Activated CD4-positive, alpha-beta T cell treated with anti-CD3 and anti-CD28 coated beads, Interleukin-2, amount 10 ng/mL, durations not matched to agents 24 days and 14 days (primary cell): ENCODE measurements at places on chromosomes 11 and 22. TPM values are rescaled to one million over a fixed set of nuclear protein-coding genes. Genes with fewer than 3 reads are reported as not detected.
A peak's percentile ranks its signal among the peaks of the same experiment; 100 is the strongest.

The SAA2 gene
- not detected in 2 replicates for total RNA-seq

The CALCA gene
- not detected in 2 replicates for total RNA-seq

The OR8G5 gene
- total RNA-seq = not detected in 2 replicates

The KCNJ4 gene
- total RNA-seq = not detected in 2 replicates

The LRRN4CL gene
- total RNA-seq = 0.16 and 0.17 TPM in 2 replicates

The TUB gene
- total RNA-seq = 0.30 and 0.43 TPM in 2 replicates

DNA sequence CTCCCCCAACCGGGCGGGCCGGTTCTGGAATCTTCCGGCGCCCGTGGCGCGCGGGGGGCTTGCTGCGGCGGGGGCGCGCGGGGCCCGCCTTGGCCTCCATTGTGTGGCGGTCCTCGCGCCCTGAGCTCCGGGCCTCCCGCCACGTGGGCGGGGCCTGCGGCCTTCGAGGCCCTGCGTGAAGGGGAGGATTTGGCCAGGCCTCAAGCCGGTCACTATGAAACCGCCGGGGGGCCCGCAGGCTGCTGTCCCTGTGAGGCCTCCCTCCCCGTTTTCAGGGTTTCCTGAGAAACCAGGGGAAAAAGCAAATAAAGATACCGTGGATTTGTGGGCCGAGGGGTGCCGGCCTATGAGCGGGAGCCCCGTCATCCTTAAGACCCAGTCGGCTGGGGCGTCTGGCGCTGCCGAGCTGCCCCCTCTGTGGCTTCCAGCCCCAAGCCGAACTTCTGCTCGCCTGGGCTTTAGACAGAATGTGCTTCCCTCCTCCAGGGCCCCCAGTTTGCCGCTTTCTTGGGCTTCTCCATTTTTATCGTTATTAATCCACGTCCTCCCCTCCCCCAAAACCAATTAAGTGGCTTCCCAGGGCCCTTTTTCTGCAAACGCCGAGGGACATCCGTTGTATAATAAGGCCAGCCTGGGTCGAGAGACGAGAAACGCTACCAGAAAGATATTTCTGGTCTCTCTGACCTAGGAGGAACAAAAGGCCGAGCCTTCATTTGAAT lies 602 bp downstream of the EWSR1 start:
- peak; percentile 82 for DNase-seq

DNA sequence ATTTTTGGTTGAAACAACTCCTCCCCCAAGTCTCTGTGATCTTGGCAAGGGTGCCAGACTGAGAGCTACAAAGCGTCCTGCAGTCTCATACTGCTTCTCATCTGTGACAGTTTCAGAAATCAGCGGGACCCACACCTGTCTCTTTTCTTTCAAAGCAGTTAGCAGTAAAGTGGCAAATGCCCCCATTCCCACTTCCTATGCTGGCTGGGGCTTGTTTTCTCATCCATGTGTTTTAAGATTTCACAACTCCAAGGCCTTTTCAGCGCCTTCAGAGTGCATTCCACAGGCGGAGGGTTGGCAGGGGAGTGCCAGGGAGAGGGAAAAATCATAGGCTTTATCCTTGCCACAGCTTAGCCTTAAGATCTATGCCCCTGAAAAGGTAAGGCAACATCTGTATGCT lies 493.5 kb downstream of the OPCML start:
- no peak for DNase-seq

- DNase-seq = no peak
Observed at GRCh38 chr22:37545703-37546436, 14.4 kb upstream of the CDC42EP1 start.

- DNase-seq = no peak
Observed at GRCh38 chr11:57410287-57410686, 16.6 kb downstream of the SLC43A3 start.

- DNase-seq = no peak
Observed at GRCh38 chr11:22430639-22431038, 92.5 kb downstream of the SLC17A6 start.

DNA sequence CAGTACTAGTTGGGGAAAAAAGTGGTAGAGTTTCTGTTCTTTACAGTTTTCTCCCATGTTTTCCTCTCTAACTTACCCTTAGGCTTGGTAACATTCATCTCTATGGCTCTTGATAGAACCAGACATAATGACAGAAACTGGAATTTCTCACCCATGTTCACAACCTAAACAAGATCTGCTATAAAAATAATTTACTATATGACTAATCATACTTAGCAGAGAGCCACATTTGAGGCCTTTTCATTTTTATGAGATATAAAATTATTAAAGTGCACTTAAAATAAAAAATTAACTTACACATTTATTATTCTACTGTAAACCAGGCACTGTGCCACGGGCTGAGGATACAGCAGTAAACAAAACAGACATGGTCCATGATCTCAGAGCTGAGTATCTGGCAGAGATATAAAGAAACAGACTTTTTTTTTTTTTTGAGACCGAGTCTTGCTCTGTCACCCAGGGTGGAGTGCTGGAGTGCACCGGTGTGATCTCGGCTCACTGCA lies 98.1 kb downstream of the GAB2 start:
- no peak for DNase-seq

DNA sequence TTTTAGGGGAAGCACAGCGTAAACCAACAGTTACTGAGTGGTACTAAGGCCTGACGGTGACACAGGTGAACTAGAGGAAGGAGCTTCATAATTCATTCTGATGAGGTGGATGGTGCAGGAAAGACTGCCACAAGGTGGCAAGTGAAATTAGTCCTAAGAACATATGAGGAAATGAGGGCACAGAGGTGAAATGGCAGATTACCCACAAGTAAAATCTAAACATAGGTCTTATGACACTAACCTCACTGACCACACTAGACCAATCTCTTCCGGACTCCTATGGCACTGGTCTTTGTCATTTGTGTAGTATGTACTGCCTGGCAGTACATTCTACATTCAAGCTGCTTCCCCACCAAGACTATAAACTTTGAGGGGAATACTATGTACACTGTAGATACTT lies 20.2 kb downstream of the GAB2 start:
- DNase-seq = peak; percentile 67

GRCh38 chr11:65866509-65867283 lies 5.9 kb downstream of the EFEMP2 start:
- no peak for DNase-seq

DNA sequence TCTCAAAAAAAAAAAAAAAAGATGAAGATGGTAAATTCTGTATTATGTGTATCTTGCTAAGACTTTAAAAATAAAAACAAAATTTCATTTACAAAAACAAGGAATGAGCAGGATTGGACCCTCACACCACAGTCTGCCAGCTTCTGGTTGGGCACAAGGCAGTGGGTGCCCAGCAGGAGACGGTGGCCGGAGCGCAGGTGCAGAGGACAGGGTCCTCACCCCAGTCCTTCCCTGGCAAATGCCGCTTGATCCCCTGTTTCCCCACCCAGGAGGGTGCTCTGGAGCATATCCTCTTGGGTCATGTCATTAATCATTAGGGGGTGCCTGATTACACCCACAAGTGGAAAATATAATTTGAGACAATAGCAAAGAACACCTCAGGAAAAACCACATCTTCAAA lies 31.2 kb downstream of the SHANK2 start:
- no peak for DNase-seq

DNA sequence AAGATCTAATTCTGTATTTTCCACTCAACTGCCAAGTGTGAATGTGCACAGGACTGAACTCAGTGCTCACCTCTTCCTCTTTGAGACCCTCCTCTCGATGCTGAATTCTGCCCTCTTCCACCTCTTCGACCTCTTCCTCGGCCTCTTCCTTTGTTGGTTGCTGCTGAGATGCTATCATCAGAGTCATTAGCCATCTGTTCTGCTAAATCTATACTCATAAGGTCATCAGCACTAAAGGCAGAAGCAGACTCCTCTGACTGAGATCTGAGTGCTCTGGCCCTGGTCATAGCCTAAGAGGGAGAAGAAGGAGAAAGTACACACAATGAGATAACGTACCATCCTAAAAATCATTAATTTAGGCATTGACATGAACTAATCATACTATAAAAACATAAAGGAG lies 45.9 kb upstream of the GPR83 start:
- DNase-seq = no peak

- no peak for DNase-seq
Observed at GRCh38 chr11:61375761-61376108, 13.6 kb downstream of the TMEM138 start.
